ENCODE measurements at places on chromosomes 4 and X.

GRCh38 chr4:2925496-2925895, 37.7 kb downstream of the NOP14 start:
- DNase-seq = no peak

GRCh38 chr4:76276813-76277212, 25.3 kb downstream of the FAM47E start:
- DNase-seq = no peak

DNA sequence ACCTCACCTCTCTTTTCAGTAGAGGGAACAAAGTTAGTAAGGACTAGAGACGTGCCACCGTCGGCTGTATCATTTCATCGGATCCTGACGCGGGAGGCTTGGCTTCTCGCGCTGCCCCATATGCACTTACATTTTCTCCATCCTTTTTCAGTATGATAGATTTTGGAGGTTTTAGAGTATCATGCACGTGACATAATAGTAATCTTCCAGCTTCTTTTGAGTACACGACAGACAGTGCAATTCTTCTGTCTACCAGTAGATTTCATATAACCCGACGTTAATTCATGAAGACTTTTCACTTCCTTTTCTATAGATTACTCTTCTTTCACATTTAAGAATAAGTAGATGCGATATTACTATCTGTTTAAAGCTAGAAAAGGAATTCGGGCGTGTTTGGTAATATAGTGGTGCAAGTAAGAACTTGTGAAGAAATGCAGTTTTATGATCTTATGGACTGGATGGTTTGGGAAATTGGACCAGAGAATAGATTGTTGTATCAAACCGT, 1.0 kb downstream of the CDS1 start:
- DNase-seq = no peak

GRCh38 chrX:46967547-46967946, 55.3 kb downstream of the JADE3 start:
- DNase-seq = no peak

GRCh38 chr4:155491336-155492120, 114.8 kb upstream of the MAP9 start:
- no peak for DNase-seq

GRCh38 chr4:77120886-77121508, 36.0 kb upstream of the CCNG2 start:
- no peak for DNase-seq

DNA sequence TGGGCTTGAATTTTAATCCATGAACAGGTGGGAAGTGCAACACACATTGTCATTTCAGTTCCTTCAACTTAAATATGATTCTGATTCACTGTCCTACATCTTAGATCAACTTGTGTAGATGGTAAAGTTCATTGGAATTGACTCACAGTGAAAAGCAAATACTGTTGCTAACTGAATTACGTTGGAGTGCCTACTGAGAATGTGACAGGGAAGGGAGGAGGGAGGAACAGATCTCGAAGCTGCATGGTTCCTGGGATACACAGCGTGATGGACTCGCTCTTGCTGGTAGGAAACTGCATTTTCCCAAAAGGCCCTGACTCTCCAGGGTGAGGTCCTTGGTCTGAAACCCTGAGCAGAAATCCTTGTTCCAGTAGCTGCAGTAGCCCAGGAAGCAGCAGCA, 284.2 kb downstream of the USP46 start:
- no peak for DNase-seq

DNA sequence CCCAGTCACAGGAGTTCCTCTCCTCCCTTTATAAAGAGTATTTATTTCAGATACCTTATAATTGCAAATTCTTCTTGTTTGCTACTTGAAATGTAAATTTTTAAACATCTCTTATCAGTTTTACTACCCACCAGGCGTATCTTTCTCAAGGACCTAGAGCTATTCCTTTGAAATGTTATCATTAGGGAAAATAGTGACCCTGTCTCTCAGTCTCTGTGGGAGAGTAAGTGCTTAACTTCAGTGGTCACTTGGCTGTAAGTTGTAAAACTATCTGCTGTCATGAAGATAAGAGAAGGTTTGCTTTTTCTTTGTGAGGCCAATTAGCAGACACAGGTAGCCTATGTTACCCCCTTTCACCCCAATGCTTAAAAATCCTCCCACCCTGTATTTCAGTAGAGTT, 241.6 kb downstream of the TACR3 start:
- no peak for DNase-seq

GRCh38 chrX:40132751-40133150, 35.0 kb upstream of the BCOR start:
- no peak for DNase-seq

GRCh38 chrX:69522052-69522451, 17.9 kb downstream of the NALF2 start:
- DNase-seq = no peak

DNA sequence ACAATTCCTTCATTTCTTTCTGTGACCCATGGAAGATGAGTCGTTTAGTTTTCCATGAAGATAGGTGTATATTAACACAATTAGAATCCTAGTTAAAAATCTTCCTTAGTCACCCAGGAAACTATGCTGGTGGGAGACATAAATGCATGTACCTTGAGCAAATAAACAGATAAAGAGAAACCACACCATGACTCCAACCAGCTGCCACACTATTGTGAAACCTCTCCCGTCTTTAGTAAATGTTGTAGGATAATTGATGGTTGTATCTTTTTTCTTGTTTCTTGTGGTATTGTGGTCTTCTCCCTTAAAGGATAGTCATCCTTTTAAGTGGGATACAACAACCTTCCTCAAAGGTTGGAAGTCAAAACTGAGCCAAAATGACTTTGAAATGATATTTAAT, 103.8 kb upstream of the LEF1 start:
- DNase-seq = no peak

Measured in LNCaP clone FGC (cell line).